ENCODE measurements at places on chromosomes 6 and 20.

DNA sequence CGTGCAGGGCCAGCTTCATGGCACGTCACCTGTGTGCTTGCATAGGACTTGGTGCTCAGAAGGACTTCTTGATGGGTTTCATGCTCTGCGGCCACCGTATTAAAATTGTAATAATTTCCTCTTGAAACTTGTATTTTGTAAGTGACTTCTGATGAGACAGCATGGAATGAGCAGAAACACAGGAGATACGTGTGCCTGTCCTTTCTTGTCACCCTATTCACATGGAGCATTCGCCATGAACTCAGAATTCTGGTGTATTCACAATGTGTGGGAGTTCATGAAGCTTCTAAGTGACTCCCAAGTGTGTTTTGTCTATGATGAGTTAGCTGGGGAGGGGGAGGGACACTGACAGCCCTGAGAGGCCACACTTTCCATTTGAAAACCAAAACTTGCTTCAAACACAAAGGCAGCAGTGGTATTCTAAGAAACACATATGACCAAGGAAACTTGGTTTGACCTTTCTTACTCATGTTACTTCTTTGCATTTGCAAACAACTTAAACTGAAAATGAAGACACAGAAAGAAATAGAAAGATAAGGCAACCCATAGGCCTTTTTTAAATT lies 92.1 kb upstream of the NEDD9 start:
- no peak for DNase-seq

GRCh38 chr6:20202324-20202658 lies 10.0 kb downstream of the MBOAT1 start:
- no peak for DNase-seq

- no peak for DNase-seq
Observed at GRCh38 chr6:108873971-108874370, 25.7 kb downstream of the ARMC2 start.

DNA sequence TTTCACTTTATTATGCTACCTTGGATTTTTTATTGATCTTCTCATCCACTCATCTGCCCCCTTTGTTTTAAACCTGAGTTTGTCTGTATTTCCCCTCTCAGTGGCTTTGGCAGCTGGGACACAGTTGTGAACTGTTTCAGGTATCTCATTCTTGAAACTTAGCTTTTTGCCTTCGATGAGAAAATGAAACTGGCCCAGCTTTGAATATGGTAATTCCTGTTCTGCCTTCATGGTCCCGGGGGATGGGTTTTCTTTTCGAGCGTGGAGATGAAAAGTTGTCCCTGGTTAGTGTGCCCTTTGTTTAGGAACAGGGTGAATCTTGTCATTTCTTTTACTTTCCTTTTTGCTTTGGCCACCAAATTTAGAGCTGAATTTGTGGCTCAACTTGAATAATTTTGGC lies 25.6 kb downstream of the DHX35 start:
- DNase-seq: no peak

DNA sequence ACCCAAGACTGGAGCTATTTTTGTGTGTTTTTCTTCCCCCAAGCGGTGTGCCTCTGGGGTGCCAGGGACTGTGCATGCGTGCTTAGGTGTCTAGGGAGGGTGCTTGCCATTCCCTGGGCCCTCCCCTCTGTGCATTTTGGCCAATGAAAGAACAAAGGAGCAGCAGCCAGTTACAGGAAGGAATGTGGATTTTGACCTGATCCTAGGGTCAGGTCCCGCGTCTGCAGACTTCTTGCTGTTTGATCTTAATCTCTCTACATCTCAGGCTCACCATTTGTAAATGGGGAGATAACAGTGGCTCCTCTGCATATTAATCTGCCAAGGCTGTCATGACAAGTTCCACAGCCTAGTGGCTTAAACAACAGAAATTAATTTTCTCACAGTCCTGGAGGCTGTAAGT lies 699.1 kb downstream of the QKI start:
- DNase-seq: no peak

DNA sequence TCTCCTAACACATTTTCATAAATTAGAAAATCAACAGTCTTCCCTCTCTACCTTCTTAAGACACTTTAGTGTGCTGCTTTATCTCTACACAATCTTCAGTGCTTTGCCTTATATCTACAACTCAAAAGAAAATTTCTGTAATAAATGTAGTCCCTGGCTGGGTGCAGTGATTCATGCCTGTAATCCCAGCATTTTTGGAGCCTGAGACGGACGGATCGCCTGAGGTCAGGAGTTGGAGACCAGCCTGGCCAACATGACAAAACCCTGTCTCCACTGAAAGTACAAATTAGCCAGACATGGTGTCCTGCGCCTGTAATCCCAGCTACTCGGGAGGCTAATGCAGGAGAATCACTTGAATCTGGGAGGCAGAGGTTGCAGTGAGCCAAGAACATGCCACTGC lies 9.7 kb upstream of the EDN1 start:
- DNase-seq: peak; percentile 84

GRCh38 chr6:7770111-7770510 lies 44.2 kb downstream of the BMP6 start:
- no peak for DNase-seq

DNA sequence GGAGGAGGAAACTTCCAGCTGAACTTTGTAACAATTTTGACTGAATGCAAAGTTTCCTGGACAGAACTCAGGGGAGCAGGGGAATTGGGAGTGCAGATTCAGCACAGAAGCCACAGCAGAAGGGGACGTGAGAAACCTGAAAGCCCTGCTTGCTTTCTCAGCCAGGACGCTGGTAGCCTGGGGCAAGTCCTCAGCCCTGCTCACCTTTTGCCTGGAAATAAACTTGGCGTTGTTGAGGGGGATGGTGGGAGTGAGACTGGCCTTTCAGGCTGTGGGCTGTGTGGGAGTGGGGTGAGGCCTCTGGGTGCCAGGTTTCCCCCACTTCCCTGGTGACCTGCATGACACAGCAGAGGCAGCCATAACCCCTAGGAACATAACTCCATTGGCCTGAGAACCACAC lies 238.1 kb upstream of the HS3ST5 start:
- DNase-seq: no peak

DNA sequence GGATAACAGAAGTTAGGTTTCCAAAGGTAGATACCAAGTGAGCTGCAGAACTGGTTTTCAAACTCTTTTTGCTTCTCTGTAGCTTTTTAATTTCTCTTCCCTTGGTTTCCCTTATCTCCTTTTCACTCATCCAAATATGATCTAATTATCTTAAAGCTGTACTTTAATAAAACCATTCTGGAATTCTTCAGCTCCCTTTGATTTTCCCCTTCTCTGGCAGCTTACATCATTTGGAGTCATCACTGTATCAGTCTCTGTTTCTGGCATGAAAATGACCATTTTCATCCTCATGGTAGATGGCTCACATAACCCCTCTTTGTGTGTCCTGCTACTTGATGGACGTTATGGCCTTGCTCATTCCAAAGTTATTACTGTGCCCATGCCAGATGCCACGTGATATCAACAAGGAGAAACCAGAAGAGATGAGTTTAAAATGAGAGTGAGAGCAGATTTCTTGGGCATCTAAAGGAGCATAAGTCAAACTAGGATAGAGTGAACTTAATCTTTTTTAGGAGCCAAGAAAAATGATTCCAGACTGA lies 620.2 kb downstream of the QKI start:
- no peak for DNase-seq

GRCh38 chr6:22231616-22232015 lies 65.2 kb downstream of the PRL start:
- no peak for DNase-seq

- no peak for DNase-seq
Observed at GRCh38 chr20:22770241-22770800, 185.9 kb upstream of the FOXA2 start.

DNA sequence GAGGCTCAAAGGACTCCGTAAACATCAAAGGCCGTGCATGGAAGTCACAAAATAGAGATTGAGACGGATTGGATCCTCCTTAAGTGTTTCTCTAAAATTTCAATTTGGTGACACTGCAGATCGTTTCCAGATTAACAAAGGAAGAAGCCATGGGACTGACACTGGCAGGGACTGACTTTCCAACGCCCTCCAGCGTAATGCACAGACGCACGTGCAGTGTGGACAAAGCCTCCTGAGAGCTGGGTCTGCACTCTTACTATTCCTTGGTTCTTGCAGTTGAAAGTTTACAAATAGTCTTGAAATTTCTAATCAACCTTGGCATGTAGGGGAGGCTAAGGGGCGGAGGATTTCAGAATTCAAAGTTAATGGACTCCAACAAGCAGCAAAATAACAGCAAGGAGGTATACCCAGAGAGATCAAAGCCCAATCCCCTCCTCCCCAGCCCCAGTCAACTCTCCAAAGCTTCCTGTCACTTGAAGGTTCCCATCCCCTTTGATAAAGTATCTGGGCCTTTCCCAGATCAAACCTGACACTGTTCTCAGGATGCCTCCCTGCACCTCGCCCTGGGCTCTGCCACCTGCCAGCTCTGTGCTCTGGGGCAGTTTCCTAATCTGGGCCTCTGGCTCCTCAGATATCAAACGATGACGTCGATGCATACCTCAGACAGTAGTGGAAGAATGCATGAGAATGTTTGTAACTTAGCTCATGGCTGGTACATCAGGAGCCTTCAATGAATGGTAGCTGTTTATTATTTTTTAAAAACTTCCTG lies 106.5 kb upstream of the TRAF3IP2 start:
- DNase-seq: peak; percentile 74

GRCh38 chr6:159594106-159594749 lies 98.8 kb downstream of the SOD2 start:
- DNase-seq: peak; percentile 76

GRCh38 chr6:110524305-110524704 lies 47.9 kb upstream of the SLC22A16 start:
- DNase-seq: no peak

GRCh38 chr6:10028222-10028621 lies 386.7 kb downstream of the TFAP2A start:
- no peak for DNase-seq

DNA sequence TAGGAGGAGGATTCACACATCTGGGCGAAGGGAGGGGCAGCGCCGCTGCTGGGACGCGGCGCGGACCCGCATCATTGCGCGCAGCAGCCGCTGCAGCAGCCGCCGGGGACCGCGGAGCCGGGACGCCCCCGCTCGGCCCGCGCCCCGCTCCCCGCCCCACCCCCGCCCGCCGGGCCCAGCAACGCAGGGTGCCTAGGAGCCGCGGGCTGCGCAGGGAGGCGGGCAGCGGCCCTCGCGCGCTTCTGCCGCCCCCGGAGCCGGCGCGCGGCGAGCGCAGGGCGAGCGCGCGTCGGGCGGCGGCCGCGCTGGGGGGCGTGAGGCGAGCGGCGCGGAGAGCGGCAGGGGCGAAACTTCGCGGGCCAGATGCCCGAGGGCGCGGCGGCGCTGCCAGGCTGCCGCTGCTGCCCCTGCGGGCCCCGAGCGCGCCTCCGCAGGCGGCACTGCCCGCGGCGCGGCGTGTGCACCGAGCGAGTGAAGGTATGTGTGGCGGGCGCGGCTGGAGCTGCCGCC lies at the start of gene NKAIN2:
NKAIN2 (plus strand) TSS at position 362 of the 510 bp plus-strand sequence.
- peak; percentile 27 for DNase-seq

DNA sequence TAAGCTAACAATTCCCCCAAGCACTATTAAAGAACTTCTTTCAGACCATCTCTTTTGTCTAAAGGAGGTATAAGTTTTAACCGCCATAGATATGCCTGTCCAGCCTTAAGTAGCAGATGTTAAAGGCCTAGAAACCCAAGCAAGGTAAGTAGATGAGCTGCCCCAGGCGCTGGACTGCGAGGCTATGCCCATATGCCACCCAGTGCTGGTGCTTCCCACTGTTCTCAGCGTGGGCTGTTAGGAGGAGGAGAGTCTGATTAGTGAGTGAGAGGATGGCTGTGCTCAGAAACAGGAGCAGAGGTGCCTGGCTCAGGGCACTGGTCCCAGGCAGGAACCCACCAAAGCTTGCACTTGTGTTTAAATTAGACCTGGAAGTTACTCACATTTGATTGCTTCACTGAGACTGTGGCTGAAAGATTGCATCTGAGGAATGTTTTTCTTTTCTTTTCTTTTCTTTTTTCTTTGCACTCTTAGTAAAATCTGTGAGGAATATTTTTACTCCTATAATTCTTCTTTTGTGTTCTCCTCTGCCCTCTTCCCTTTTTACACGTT lies 32.2 kb downstream of the PRPH2 start:
- DNase-seq: peak; percentile 61

- DNase-seq: no peak
Observed at GRCh38 chr6:46953921-46954320, 32.2 kb upstream of the ADGRF5 start.

- no peak for DNase-seq
Observed at GRCh38 chr20:50675671-50676376, 15.5 kb downstream of the RIPOR3 start.

- no peak for DNase-seq
Observed at GRCh38 chr6:119430805-119431204, 81.2 kb upstream of the MAN1A1 start.

GRCh38 chr6:101397199-101397598 lies 3.7 kb downstream of the GRIK2 start:
- peak; percentile 24 for DNase-seq

Data from GM23248 (cell line).